Stimulated activated CD4-positive, alpha-beta T cell treated with anti-CD3 and anti-CD28 coated beads, Interleukin-1b, Interleukin-23, amount 100 ng/mL, for 1 hour (primary cell): ENCODE measurements at places on chromosomes 2 and 18.
A peak's percentile ranks its signal among the peaks of the same experiment; 100 is the strongest.

GRCh38 chr18:79275461-79275860, 120.3 kb upstream of the NFATC1 start:
- DNase-seq, result no peak

DNA sequence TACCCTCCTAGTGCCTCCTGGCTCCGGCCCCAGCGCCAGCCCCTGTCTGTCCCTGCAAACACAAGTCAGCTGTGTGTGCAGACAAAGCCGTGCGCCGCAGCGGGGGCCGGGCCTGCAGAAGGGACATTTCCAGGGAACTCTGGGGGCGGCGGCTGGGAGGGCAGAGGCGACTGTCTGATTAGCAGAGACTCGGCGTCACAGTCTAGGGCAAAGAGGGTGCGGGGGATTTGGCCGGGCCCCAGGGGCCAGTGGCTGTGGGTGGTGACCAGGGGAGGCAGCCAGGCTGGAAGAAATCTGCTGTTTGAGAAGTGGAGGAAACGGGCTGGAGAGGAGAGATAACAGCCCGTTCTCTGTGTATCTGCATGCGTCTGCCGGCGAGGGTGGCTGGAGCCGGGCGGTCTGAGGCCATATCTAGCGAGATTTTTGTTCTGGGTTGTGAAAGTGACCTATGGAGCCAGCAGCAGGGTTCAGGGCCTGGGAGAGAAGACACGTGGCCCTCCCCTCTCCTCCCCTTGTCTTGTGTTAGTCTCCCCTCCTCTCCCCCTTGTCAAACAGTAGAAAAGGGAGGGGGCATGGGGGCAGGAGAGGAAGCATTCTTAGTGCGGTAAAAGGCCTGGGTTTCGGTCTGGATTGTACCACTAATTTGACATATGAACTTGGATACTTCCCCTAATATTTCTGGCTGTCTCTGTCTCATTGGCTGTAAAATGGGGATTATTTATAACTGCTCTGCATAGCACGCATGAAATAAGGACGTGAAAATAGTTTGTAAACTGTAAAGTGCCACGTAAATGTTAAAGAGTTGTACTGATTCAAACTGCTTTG, 169.4 kb downstream of the SMAD7 start:
- no peak for DNase-seq

DNA sequence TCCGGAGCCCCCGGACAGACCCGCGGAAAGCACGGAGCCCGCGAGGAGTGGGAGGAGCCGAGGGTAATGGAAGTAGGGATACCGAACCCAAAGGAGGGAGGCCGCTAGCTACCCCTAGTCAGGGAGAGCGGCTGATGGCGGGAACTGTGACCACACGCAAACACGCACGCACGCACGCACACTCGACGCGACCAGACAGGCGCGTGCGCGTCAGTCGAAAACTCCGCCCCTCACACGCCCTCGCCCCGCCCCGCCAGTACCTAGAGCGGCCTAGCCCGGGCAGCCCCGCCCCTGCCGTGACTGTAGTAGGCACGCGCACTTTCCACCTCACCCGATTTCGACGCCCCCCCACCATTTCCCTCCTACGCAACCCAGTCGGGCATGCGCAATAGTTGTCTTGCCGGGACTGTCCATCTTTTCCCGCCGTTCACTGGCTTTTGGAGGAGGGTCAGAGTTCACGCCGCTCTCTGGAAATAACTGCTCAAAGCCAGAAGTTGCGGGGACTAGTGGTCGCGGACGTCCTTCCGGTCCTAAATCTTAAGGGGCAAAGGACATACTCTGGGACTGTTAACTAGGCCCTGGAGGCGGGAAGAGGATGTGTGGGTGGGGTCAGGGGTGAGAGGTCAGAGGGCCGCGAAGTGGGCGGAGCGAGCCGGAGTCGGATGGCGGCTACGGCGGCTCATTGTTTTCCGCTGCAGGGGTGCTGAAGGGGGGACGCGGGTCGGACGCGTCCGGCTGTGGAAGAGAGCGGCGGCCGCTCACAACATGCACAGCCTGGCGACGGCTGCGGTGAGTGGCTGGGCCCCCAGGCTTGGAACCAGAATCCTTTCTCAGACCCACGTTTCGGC, at the start of the genes CNOT9 and USP37:
CNOT9 (plus strand) TSS at position 650 of the 848 bp plus-strand sequence; CDS start at position 766, 116 bp downstream.
USP37 (minus strand) TSS at position 162 of the 848 bp plus-strand sequence. CDS start 9,698 bp downstream, outside the sequence.
- peak; percentile 99 for DNase-seq

- DNase-seq, result no peak
Observed at GRCh38 chr2:240338274-240338673, 97.2 kb upstream of the GPC1 start.

DNA sequence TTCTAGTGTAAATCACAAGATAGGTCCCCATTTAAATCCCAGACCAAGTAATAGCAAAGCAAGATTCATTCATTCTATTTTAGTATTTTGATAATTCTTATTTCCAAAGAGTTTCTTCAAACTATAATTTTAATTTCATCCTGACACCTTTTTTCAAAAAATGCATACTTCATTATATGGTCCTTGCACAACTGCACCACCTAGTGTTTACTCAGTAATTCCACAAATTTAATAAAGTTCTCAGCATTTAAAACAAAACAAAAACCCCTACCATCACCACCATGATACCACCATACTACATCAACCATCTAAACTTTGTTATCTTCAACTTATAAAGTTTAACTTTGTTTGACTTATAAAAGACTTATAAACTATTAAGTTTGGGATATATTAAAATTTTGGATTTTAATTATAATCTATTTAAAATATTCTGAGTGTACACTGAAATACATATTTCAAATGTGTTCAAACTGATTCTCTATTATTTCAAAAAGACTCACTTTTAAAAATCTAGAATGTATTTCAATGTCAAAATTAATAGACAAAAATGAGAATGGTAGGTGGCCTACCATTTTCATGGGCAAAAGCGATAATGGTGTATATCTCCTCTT, 44.2 kb downstream of the WDPCP start:
- no peak for DNase-seq
